ENCODE measurements at places on chromosomes 6 and 20.

DNA sequence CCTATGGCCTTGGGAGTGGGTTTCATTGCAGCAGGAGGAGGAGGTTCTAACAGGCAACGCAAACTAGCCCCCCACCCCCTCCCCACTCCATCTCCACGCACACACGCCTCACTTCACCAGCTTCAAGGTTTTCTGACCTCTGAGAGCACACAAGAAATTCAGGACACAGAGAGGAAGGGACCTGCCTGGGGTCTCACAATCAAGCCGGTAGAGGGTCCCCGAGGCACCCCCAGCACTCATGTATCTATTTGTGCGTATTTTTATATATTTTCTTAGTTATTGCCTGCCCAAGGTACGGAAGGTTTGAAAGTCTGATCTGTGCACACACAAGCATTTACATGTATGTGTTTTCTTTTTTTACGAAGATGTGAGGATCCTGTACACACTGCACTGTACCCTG is 16.9 kb downstream of the MDFI start:
- DNase-seq, result no peak

- DNase-seq, result no peak
Observed at GRCh38 chr6:85127168-85127498, 322.8 kb upstream of the NT5E start.

- no peak for DNase-seq
Observed at GRCh38 chr6:52605610-52606185, 28.8 kb upstream of the TRAM2 start.

- no peak for DNase-seq
Observed at GRCh38 chr6:71262914-71263313, 25.7 kb upstream of the OGFRL1 start.

DNA sequence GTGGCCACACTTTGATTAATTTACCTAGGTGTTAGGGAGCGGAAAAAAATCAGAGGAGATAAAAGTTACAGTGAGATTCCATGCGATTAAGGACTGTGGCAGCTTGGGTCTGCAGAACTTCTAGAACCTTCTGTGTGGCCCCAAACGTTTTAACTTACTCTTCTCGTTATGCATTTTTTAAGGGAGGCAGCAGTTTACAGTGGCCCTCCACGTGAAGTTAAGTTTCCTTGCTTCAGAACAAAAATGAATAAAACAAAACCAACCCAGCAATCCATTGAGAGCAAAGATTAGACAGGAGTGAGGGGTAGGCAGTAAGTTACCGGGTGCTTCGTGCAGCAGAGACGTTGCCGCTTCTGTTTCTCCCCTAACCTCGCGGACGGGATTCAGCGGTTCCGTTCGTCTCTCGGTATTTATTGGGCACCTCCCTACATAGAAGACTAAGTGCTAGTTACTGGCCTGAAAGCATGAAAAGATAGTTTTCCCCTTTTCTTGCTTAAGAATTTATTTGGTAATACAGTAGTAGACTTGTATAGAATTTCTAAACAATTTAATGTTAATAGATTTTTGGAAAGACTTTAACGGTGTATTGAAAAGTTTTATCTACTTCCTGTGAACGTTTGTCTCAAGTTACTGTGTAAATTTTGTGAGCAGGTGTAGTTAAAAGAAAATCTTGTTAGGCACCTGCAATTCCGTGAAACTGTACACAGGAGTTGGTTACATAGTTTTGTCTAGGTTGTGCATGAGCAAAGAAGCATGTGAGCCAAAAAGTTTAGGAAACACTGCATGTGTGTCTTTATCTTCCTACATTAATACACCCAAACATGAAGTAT is 1.1 kb downstream of the BAG2 start:
- DNase-seq, result no peak

DNA sequence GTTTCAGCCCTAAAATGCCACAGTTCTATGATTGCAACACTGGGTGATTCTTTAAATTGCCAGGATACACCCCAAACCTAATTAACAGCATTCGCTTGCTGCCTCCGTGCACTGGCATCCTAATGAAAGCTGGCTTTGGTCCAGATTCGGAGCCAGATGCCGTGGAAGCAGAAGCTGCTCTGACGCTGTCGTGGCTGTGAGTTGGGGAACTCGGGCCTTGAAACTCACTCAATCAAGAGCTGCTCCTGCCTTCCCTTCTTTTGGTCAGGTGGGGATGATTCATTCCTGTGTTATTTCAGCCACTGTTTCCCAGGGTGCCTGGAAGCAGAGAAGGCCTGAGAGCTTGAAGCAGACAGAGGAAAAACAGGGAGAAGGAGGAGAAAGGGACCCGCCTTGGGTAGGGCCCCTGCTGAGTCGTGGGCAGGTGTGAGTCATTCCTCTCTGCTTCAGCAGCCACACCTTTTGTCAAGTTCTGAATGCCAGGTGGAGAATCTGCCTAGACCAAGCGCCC is 36.2 kb upstream of the DSP start:
- no peak for DNase-seq

DNA sequence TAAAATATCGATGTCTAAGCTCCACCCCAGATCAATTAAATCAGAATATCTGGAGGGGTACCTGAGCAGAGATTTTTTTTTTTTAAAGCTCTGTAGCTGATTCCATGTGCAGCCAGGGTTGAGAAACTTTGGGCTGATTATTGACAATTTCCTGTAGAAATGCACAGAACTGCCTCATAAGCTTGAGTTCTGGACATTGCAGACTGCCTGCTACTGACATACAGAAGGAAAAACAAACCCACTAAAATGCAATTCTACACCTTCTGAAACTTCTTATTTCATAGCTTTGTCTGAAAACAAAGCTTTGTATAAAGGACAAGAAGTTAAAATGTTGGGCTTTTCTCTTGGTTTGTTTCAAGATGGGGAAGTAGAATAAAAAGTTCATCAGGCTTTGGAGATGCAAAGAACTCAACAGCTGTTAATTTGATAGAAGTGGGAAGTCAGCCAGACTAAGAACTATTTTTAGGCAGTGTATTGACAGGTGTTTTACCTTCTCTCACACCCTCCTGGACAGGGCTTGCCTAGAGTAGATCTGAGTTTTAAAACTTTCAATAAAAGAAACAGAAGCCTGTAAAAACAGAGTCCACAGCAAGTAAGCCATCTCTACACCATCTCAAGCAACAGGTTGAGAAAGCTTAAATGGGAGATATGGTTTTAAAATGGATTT is 147.7 kb downstream of the KCNQ5 start:
- DNase-seq, result no peak

DNA sequence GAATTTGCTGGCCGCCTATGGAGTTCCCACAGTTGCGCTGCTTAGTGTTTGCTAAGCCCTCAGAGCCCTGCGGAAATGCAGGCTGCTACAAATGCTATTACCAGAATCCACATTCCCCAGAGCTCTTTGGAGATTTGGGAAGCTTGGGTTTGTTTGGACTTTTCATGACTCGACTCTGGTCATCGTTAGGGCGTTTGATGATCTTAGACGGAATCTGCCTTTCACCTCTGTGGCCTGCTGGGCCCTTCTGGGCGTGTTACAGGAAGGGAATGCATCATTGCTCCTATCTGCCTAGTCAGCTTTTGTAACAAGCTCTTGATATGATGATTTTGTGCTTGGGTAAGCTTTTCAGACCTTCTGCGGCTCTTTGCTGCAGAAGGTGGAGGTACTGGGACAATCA is 50.8 kb downstream of the EYA2 start:
- no peak for DNase-seq

DNA sequence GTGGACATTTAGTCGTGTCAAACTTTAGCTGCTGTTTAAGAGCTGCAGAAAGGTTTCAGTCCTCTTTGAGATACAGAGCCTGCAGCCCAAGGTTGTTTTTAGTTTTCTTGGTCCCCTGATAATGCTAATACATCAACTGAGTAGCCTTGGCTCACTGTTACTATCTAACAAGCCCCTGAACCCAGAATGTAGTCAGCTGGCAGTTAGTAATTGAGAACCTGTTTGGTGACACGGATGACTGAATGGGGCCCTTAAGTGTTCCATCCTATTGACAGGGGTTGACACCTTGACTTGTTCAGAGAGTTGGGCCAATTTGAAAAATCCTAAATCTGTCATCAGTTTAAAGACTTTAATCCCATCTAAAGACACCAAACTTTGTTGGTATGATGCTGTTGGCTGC is 2.8 kb downstream of the RTN4IP1 start:
- no peak for DNase-seq

- DNase-seq, result no peak
Observed at GRCh38 chr20:45611054-45611453, 18.5 kb upstream of the WFDC10A start.

DNA sequence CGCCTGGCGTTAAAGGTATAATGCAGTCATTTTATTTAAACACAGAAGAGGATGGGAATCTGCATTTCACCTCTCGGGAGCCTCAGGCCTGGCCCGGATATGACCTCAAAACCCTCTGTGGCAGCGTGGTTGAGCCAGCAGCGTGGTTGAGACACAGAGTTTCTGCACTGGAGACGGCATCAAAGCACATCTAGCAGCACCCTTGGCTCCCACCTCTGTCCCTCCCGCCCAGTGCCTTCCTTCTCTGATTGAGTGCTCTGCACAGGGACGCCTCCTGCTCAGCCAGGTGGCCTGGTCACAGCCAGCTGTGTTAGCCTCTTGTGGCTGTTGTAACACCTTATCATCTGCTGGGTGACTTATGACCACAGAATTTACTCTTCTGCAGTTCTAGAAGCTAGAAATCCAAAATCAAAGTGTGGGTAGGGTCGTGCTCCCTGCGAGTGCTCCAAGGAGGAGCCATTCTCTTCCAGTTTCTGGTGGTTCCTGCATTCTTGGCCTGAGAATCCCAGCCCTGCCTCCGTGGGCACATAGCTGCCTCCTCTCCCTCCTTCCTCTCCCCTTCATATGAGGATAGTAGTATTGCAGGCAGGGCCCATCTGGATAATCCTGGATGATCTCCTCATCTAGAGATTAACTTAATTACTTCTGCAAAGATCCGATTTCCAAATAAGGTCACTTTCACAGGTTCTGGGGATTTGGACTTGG is 156.7 kb downstream of the SYCP2 start:
- DNase-seq, result no peak

- DNase-seq, result no peak
Observed at GRCh38 chr6:122454673-122455072, 16.9 kb downstream of the SERINC1 start.

DNA sequence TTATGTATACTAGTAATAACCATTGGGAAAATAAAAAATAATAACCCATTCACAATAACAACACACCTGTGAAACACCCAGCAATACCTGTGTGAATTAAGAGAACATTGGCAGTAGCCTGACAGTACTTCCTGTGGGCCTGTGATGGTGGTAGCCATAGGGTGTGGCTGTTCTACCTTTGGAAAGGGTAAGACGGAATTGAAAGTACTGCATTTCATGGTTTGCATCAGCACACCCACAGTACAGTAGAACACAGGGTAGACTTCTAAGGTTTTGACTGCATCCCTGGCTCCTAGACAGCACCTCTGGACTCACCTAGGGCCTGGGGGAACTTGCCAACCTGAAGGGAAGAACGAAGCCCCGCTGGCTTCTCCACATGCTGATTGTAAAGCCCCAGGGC is 279.8 kb downstream of the HTR1B start:
- no peak for DNase-seq

DNA sequence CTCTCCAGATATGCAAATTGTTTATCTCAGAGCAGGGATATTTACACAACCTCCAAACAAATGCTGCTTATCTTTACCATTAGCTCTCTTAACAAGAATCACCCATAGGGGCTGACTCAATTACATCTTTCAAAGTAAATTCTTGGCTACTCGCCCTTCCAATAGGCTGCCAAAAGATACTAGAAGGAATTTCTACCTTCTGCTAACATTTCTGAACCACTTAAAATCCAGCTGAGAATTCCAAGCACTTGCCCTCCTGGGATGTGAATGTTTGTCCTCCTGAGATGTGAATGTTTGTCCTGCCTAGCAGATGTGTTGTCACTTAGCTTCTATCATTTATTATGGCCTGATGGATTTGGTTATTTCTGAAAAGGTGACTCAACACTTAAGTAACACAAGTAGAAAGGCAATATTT is 388.0 kb downstream of the GJA1 start:
- no peak for DNase-seq

DNA sequence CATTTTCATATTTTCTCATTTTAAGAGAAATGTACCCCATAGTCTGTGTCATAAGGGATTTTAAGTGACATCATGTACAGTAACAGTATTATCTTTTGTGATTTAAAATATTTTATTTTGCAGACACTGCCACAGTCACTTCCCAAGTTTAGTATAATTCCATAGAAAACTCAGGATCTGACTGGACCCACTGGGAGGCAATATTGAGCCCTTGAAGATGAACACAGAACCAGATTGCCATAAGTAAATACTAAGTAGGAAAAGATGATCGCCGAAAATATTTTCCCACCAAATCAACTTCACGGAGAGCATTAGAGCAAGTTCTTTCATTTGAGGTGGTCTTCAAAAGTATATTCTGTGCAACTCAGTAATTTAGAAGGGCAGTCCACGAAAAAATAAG is 17.6 kb upstream of the PKHD1 start:
- no peak for DNase-seq

GRCh38 chr20:39278230-39278788 is 316.2 kb downstream of the DHX35 start:
- no peak for DNase-seq

- no peak for DNase-seq
Observed at GRCh38 chr6:49490633-49491032, 9.1 kb upstream of the GLYATL3 start.

DNA sequence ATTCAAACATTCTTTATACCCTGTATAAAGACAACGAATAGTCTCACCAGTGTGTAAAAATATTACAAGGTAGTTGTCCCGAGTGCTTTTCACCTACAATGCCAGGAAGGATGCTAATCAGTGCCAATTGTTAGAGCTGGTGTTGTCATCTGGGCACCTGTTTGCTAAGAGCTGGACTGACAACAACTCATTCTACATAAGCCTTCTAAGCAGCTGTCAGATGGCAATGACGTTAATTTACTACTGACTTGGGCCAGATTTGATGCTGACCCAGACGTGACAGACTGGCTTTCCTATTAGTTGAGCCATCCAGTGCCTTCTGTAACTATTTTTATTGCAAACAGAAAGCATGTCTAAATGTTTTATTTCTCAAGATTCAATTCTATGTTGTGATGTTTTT is 355.2 kb downstream of the ADGRB3 start:
- DNase-seq, result no peak

All from stimulated activated CD4-positive, alpha-beta T cell treated with anti-CD3 and anti-CD28 coated beads, Interleukin-1b, Interleukin-23, amount 100 ng/mL, for 1 hour (primary cell).